Stimulated activated CD8-positive, alpha-beta memory T cell treated with anti-CD3 and anti-CD28 coated beads, Interleukin-4, amount 100 ng/mL, for 1 hour (primary cell): ENCODE measurements at places on chromosomes 4 and X.

- DNase-seq: no peak
Measured at GRCh38 chr4:21512353-21512752, 436.2 kb downstream of the KCNIP4 start.

DNA sequence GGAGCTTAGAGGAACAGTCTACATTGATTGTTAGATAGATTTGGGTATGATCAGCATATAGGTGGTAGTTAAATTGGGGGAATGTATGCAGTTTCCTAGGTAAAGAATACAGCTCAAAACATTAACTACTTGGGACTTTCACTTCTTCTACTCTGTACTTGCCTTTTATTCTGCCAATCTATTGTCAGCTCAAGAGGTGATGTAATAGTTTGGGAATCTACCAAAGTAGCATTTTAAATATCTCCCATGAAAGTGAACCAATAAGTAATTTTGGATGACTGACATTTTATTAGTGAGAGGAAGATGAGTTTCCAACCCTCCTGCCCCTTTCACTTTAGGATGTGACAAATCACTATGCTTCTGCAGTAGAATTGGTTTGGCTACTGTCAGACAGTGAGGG lies 43.4 kb downstream of the NUDT6 start:
- DNase-seq: no peak

DNA sequence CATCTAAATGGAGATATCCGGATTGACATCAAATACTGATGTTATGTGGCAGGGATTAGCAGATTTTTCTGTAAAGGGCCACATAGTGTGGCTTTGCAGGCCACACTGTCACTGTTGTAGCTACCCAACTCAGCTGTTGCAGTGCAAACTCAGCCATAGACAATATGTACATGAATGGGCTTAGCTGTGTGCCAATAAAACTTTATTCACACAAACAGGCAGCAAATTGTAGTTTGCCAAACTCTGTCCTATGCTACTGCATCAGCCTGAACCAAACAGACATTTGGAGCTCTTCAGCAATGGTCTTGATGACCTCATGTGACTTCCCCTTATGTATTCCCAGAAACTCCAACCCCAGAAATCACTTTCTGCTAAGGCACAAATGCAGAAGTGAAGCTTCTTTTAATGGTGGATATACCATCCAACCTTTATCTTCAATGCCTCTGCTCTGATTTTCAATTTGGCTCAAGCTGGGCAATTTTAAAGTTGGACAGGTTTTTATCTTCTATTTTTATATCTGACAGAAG lies 18.4 kb upstream of the TRPC5OS start:
- no peak for DNase-seq

DNA sequence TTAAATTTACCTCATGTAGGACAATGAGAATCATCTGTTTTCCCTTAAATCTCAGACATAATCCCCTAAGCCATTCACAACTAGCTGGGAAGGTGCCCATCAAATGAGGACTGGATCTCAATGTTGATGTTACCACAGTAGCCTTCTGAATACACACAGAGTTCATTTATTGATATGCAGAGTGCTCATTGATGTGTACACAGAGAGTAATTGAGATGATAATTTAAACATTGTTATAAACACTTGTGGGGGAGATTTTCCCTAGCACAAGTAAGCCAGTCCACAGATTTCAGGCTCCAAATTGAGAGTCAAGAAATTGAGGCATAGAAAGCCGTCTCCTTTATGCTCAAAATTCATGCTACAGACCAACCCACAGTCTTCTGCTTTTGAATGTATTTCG lies 273.4 kb upstream of the TRPC5 start:
- DNase-seq: no peak

- no peak for DNase-seq
Measured at GRCh38 chrX:110758781-110759422, 36.7 kb downstream of the CHRDL1 start.

- no peak for DNase-seq
Measured at GRCh38 chrX:69256291-69256565, 91.0 kb upstream of the PJA1 start.

DNA sequence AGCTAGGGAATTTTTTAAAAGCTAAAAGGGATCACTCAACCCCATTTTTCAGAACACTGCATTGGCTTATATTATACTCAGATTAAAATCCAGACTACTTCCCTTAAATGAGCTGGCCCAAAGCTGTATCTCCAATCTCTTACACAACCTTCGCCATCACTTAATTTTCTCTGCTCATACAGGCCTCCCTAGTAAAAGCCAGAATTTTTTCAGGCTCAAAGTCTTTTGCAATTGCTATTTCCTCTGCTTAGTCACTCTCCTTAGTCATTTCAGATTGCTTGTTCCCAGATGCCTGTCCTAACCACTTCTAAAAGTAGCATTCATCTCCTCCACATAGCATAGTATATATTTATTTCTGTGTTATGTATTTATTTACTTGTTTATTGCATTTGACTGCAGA lies 1587.9 kb upstream of the ADGRL3 start:
- no peak for DNase-seq

DNA sequence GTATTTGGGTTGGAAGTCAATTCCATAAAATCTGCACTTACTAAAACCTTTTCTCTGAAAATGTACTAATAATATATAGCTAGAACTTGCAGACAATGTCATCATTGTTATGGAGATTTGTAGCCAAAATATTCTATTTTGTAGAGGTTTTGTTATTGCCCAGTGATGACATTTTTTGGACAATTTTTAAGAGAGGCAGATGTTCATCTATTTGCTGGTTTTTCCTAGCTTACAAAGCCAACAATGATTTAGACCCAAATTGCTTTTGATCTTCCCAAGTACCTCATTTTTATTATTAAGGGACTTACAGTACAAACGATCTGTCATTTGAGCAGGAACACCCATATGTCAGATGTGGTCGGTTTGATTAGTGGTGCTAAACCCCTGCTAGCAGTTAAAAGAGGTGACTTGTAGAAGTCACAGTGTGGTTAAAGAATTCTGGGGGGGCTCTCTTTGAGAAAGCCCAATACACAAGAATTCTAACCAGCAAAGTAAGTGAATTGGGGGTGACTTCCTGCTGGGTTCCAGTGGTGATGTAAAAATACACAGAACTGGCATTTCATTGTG lies 136.2 kb downstream of the KIT start:
- DNase-seq: no peak

GRCh38 chr4:88014386-88014905 lies 7.0 kb downstream of the PKD2 start:
- DNase-seq: no peak

- DNase-seq: no peak
Measured at GRCh38 chr4:25065431-25065858, 34.7 kb upstream of the LGI2 start.

- no peak for DNase-seq
Measured at GRCh38 chr4:185384930-185385331, 10.8 kb downstream of the LRP2BP start.

DNA sequence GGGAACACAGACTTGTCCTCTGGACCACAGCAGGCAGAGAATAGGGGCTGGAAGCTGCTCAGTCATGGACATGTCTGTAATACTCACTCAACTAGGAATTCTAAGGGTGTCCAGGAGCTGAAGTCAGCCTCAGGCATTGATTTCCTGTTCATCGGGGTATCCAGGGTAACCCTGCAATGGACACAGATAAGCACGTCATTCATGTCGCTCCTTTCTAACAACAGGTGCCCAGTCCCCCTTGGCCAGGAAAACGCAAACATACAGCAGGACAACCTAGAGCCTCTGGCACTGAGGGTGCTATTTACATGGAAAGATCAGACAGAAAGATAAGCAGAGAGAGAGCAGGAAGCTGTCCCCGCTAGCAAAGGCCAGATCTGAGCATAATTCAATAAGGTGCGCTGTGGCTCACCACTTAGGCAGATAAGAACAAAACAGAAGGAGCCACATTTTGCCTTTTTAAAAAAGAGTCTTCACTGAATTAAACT lies 21.3 kb downstream of the QDPR start:
- no peak for DNase-seq
